ENCODE measurements at places on chromosomes 4 and X. TPM values are rescaled to one million over a fixed set of nuclear protein-coding genes. Genes with fewer than 3 reads are reported as not detected.

DNA sequence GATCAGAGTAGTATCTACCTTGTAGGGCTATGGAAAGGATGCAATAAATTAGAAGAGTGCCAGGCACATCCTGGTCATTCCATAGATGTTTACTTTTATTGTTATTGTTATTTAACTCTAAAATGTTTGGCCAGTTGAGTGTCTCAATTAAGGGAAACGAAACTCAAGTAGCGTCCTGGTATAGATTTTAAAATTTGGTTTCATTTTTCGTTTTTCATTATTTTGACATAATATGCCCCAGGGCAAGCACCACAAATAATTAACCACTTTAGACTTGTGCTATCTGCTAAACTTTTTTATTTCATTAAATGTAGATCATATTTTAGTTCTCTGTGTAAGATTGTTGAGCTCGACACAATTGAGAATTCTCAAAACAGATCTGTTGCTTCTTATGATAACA, 179.7 kb upstream of the PRPS2 start:
- no peak for DNase-seq
- H3K27ac ChIP-seq = no peak overlapping the region
- no peaks in the 10 kb centered on the region for H3K27me3 ChIP-seq
- no peak overlapping the region for H3K4me3 ChIP-seq
- no peaks in the 10 kb centered on the region for H3K36me3 ChIP-seq

The UGT2B10 gene
- total RNA-seq = not detected

- H3K36me3 ChIP-seq = no peaks in the 10 kb centered on the region
- DNase-seq = no peak
- H3K4me1 ChIP-seq = no peaks in the 10 kb centered on the region
- H3K27ac ChIP-seq = no peak overlapping the region
- no peak overlapping the region for H3K4me3 ChIP-seq
- no peaks in the 10 kb centered on the region for H3K27me3 ChIP-seq
These were observed 166.6 kb upstream of the TBL1X start for GRCh38 chrX:9298221-9298620.

DNA sequence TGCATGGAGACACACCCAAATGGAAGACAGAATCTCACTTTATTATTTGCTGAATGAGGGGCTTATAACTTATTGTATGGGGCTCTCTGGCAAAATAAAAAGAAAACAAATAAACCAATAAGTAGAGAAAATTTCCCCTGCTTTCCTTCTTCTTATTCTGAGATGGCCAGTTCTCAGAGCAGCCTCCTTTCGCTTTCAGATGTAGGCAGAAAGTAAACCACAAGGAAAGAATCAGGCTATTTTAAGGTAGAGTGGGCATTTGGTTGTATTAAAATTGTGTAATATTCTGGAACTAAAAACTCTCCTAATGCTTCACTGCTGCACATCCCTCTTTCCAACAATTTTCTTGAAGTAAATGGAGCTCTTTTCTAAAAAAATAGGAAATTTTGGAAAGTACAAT, 241.8 kb downstream of the GALNTL6 start:
- DNase-seq = no peak
- H3K27me3 ChIP-seq = no peaks in the 10 kb centered on the region
- H3K4me1 ChIP-seq = no peaks in the 10 kb centered on the region
- no peak overlapping the region for H3K4me3 ChIP-seq
- no peak overlapping the region for H3K27ac ChIP-seq
- no peaks in the 10 kb centered on the region for H3K36me3 ChIP-seq

The TLR3 gene
- total RNA-seq = 1.5 TPM

- no peak for DNase-seq
- no peak overlapping the region for H3K4me3 ChIP-seq
- H3K4me1 ChIP-seq = no peaks in the 10 kb centered on the region
- H3K27ac ChIP-seq = no peak overlapping the region
These were observed 110.7 kb upstream of the GALNT7 start for GRCh38 chr4:173057901-173058300.

Data from psoas muscle (tissue), 8 donors.